ENCODE measurements at places on chromosomes 7 and 10. TPM values are rescaled to one million over a fixed set of nuclear protein-coding genes. Genes with fewer than 3 reads are reported as not detected.

The ANKRD7 gene
- 0.59 TPM for total RNA-seq

The NKX1-2 gene
- total RNA-seq, result not detected

The INA gene
- not detected for total RNA-seq

The AGR2 gene
- not detected for total RNA-seq

The PCLO gene
- 0.02 TPM for total RNA-seq

DNA sequence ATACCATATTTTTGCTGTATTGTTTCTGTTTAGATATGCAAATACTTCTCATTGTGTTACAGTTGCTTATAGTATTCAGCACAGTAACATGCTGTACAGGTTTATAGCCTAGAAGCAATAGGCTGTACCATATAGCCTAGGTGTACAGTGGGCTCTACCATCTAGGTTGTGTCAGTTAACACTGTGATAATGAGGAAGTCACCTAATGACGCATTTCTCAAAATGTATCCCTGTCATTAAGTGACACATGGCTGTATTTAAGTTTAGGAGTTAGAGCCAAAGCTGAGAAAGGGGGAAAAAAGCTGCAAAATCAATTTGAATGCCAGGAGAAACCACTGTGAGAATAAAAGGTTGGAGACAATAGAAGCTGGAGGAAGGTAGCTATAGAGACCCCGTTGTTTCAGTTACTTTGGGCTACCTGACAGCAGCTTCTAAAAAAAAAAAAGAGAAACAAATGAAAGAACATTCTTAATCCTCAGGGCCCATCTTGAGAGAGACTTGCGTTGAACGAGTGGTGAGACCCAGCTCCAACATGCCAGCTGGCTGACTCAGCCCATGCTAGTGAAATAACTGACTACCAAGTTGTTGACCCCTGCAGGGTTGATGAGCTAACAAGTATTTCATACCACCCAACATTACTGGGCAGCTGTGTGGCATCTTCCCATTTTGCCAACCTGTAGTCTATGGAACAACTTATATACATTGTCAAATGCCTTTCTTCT lies 8.7 kb downstream of the STARD3NL start:
- DNase-seq, result no peak

- DNase-seq, result no peak
Measured at GRCh38 chr10:45091968-45092367, 91.2 kb downstream of the ZNF22 start.

DNA sequence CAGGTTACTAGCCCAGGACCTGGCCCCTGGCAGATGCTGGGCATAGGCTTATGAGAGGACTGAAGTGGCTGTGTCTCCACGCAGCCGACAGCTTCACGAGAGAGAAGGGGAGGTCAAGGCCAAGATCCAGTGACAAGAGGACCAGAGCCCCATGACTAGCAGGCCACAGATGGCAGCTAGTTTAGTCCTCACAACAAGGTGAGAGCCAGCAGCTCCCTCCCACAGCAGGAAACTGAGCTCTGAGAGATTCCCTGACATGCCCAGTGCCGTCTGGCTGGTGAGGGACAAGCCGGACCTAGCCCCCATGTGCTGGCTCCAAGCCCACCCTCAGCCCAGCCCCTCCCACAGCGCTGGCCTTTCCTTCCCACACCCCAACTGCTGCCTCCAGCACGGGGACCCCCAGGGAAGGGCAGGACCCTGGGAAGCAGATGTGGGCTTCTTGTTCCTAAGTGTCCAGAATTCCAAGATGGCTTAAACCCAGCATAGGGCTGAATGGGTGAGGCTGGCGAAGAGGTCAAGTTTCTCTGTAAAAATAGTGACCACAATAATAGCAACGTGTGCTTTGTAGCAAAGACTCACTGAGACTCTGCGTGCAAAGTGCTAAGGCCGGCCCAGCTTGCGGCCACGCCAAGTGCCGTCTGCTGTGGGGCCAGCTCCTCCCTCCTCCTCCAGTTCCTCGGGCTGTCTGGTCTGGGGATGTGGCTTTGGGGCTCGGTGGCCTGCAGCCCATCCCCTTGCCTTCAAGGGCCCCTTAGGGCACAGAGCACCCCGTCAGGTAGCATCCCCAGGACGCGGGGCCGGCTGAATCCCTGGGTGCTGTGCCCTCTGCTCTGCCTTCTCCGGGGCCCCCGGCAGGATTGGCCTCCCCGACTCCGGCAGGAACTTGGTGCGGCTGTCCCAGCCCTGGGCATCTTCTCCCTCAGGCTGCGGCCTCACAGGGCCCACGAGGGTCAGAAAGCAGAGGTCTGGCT lies 7.8 kb upstream of the FAM20C start:
- DNase-seq, result no peak

GRCh38 chr10:19231034-19231433 lies 182.4 kb downstream of the MALRD1 start:
- no peak for DNase-seq

- DNase-seq, result no peak
Measured at GRCh38 chr10:65751218-65751617, 1174.6 kb upstream of the LRRTM3 start.

- DNase-seq, result no peak
Measured at GRCh38 chr7:11469028-11469745, 362.8 kb downstream of the THSD7A start.

GRCh38 chr7:117076426-117076943 lies 123.2 kb downstream of the ST7 start:
- no peak for DNase-seq

DNA sequence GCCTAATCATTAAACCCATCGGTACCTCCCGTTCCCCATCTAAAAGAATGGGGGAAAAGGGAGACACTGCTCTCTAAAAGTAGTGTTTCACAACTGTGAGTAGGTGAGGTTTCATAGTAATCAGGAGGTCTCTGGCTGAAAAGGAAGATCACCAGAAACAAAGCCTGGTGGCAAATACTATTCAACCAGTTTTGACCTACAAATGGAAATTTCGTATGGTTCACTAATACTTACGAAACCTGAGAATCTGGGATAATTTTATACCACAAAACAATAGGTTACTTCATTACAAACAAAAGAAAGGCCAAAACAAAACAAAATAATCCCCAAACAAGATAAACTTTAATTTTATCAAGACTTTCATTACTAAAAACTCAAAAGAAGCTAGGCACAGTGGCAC lies 28.4 kb upstream of the ANLN start:
- no peak for DNase-seq

DNA sequence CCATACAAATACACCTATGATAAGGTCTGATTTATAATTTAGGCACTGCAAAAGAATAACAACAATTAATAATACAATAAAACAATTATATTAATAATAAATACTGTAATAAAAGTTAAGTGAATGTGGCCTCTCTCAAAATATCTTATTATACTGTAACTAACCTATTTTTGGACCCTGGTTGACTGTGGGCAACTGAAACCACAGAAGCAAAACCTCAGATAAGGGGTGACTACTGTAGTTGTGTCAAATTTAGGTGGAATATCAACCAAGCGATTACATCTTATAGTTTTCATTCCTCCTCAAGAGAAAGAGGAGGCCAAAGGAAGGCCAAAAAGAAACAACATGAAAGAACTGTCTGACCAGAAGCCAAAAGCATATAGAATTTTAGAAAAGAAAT lies 103.9 kb downstream of the SKAP2 start:
- no peak for DNase-seq

DNA sequence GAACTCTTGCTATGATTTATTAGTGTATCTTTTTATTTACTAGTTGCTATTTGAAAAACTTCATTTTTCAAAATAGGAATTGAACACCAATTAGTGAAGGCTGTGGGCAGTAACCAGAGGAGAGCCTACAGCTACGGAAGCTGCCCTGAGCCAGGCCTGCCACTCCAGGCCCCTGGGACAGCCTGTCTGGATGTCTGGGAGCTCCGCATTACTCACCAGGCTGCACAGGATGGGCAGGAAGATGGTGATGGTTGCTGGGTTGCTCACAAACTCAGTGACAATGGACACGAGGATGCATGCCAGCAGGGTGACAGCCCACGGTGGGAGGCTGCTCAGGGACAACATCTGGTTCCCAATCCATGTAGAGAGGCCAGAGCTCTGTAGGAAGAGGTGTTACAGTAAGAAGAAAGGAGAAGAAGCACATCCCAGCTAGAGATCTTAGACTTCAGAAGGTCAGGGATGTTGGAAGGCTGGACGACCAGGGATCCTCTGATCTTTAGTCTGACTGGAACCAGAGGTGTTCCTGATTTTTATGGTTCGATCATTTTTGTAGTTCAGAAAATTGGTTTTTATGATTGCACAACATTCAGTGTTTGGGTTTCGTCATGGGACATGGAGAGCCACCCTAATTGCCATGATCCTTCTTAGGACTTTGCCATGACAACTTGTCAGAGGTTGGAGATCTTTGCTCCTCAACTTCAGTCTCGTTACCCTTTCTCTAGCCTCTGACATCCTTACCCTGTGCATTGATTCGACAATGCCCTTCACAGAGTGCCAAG lies 23.2 kb downstream of the STMP1 start:
- no peak for DNase-seq

- no peak for DNase-seq
Measured at GRCh38 chr10:44926751-44927351, 15.7 kb downstream of the TMEM72 start.

DNA sequence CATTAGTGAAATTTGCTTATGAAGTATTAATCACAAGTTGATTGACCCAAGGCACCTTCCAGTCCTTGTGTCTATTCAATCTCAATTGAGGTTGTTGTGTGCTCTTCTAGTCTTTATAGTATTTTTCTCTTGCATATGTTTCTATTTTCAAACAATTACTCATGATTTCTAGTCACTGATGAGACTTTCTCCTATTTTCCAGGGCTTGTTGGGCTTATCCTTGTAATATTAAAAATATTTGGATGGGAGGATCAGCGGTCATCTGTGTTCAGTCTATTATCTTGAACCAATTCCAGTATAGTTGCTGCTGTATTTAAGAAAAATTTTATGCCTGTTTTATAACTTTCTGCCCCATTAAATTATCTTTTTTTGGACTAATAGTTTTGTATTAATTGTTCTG lies 154.4 kb downstream of the PTEN start:
- DNase-seq, result no peak

DNA sequence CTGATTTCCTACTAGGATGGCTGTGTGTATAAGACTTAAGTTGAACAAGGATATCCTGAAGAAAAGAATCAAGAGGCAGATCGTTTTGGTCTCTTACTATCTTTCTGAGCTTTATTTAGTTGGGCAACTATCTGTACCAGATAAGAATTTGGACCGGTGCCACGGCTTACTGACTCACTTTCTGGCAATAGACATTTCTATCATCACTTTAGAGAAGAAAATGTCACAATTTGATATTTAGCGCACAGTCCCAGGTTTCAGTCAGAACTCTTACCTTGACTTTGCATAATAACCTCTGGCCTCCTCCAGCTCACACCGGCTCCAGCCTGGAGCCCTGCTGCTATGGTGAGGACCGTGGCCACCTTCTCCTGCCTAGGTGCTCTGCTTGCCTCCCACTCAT lies 218.2 kb upstream of the MDFIC start:
- DNase-seq, result no peak

GRCh38 chr10:3710764-3711163 lies 74.2 kb downstream of the KLF6 start:
- DNase-seq, result no peak

DNA sequence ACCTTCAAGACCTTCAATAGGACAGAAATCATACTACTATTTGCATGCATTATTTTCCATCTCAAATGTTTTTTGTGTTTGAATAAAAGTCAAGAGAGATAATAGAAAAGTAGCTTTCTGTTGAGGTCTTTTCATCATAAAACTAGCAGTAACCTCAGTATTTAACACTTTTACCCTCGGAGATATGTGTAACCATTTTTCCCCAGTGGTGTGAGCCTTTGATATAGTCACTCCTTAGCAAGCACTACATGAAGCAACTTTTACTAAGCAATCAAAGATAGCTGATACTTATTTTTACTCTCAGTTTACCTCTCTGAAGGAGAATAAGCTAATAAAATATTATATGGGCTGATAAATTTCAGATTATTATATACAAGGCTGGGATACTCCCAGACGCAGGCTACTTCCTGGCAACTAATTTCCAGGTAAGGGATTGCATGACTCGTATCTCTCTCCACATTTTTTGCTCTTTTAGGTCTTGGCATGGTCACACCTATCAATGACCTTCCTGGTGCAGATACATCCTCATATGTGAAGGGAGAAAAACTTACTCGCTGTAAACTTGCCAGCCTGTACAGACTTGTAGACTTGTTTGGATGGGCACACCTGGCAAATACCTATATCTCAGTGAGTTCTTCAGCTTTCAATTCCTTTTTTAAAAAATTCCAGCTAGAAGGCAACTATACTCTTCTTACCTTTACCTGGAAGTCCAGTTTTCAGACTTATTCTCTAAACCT lies 91.5 kb upstream of the MXI1 start:
- DNase-seq, result no peak

GRCh38 chr7:63521-64021 lies 128.8 kb upstream of the FAM20C start:
- no peak for DNase-seq

DNA sequence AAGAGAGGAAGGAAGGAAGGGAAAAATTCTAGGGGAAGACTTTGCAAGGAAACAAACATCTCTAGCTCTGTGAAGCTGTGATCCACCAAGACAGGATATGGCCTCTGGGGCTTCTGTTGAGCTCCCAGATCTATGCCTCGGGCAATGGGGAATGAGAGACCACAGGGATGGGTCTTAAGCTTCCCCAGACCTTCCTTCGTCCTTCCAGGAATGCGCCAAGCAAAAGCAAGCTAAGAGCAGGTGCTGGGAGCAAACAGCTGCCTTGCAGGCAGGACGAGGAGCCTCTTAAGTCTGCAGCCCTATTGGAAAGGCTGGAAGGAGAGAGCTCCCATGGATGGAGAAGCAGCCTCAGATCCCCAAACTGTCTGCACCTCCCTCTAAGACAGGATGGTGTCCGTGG lies 21.9 kb upstream of the ELN start:
- DNase-seq, result no peak

GRCh38 chr10:33337326-33337957 lies 3.0 kb upstream of the NRP1 start:
- DNase-seq, result no peak

DNA sequence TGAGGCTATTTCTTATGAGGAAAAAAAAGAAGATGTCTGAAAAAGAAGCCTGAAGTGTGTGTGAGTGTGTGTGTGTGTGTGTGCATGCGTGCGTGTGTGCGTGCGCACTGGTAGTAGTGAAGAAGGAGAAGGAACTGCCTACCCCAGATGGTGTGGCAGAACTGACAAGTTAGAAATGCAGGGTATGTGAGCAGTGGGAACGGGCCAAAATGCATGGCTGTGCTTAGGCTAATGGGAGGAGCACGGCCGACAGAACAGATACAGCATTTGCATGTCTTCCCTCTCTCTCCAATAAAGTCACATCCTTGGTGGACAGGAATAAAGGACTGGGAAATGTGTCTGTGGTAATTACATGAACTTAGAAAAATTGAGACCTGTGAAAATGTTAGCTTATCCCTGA lies 94.3 kb downstream of the IDE start:
- DNase-seq, result no peak

GRCh38 chr10:122988501-122988900 lies 8.3 kb downstream of the PSTK start:
- DNase-seq, result no peak

All from activated naive CD4-positive, alpha-beta T cell treated with anti-CD3 and anti-CD28 coated beads, Interleukin-2, amount 50 U/mL, for 72 hours (primary cell).